ENCODE measurements at places on chromosomes 2 and 18. TPM values are rescaled to one million over a fixed set of nuclear protein-coding genes. Genes with fewer than 3 reads are reported as not detected.

The ANKRD36C gene
- 3.6 TPM for polyA plus RNA-seq

The HRH4 gene
- 0.03 TPM for polyA plus RNA-seq

The POTEJ gene
- polyA plus RNA-seq: not detected

DNA sequence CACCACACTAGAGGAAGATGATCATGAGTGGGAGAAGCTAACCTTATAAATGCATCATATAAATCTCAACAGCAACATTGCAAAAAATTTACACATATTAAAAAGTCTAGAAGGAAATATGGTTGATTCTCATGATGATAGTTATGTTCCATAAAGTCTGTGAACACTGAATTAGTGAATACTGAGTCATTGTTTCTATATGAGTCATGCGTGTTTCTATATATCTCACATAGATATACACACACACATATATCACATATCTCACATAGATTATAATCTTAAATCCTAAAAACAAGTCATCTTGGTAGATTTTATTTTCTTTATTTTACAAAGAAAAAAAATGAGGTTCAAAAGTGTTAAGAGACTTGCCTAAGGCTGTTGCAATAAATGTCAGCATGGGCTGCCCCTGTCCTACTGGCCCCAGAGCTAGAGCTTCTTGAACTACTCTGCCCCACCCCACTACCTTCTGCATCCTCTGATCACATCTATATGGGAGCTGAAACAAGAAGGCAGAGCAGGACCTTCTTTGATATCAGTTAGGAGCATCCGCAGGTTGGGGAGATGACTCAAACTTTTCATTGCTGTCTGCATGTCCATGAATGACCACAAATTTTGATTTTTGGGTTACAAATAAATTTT is 81.8 kb upstream of the ADAM23 start:
- no peak for DNase-seq

DNA sequence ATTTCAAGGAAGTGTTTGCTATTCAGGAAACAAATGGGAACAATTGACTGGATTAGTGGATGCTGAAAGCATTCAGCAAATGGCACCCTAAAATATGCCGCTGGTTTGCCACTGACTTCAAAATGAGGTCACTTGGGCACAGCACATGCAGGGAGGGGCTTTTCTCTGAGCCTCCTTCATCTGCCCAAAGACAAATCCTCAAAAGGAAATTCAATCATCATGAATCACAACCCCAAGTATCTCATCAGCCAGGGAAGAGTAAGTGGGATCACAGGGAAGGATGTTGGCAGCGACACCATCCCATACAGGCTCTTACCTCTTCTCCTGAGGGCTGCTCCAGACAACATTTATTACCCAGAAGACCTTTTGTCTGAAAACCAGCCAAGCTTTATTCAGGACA is 14.4 kb upstream of the SP140L start:
- DNase-seq: no peak

GRCh38 chr18:7116001-7116730 is 1.4 kb downstream of the LAMA1 start:
- DNase-seq: no peak

DNA sequence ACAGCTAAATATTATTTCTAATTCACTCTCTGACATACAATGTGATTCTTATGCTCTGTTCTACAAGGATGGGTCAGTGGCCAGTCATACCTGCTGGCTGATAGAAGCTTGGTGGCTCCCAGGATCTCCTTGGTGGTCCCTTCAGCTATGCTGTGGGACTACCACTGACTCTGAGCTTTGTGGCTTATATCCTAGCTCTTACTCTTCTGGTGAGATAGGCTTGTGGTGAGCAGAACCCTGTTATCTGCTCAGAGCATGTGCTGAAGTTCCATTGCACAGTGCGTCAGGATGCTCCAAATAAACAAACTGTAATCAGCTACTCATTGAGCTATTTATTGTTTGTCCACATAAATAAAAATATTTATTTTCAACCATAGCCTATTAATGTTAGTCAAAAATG is 51.7 kb downstream of the MFSD6 start:
- DNase-seq: no peak

GRCh38 chr18:36680042-36680441 is 148.8 kb downstream of the TPGS2 start:
- no peak for DNase-seq

DNA sequence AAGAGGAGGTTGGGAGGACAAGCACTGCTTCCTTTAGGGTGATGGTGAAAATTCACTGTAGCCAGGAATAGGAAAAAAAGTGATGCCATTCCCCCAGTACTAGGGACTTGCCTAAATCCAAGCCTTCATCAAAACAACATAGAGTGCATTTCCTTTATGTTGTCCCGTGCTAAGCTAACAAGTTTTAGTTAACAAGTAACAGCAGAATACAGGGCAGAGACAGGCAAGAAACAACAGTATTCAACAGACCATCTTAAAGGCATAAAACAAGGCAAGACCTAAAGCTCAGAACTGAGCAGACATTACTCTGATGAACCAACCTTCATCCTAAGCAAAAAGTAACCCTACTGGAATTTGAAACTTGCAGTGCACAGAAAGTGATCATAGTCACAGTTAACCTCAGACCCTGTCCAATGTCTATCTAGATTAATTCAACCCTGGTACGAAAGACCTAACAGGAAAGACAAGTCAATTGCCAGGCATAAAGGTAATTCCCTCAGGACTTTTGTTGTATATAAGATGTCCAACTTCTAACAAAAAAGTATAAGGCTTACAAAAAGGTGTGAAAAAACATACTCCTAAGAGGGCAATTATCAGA is 34.4 kb upstream of the GALNT1 start:
- DNase-seq: no peak

DNA sequence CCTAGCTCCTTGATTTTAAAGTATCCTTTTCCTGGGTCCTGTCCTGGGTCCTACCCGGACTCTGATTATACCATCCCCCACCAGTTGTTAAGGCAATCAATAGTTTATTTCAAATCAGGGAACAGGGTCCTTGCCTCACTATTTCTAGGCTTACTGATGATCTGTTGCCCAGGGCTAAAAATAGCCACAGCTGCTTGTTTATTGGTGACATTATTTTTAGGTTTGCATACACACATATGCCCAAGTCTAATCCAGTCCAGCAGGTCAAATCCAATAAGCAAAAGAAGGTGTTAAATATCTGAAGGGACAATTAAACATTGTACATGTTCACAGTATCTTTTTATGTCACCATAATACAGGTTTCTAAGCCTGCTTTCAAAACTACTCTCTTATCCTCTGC is 66.0 kb downstream of the RAB10 start:
- no peak for DNase-seq
